ENCODE measurements at places on chromosomes 2 and 18. TPM values are rescaled to one million over a fixed set of nuclear protein-coding genes. Genes with fewer than 3 reads are reported as not detected.

- no peak overlapping the region for H3K4me3 ChIP-seq
- H3K27me3 ChIP-seq = no peaks in the 10 kb centered on the region
- no peaks in the 10 kb centered on the region for H3K36me3 ChIP-seq
Observed at GRCh38 chr2:220969348-220969747, 602.8 kb downstream of the EPHA4 start.

FBXO15 gene
- total RNA-seq = 0.60 TPM

AQP12A gene
- total RNA-seq = not detected

DNA sequence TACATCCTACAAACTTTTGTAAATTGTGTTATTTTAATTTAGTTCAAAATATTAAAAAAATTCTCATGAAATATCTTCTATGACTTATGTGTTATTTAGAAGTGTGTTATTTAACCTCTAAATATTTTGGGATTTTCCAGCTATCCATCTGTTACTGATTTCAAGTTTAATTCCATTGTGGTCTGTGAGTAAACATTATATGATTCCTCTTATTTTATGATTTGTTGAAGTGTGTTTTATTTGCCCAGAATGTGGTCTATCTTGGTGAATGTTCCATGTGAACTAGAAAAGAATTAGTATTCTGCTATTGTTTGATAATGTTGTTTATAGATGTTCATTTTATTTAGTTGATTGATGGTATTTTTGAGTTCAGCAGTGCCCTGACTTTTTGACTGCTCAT is 136.0 kb downstream of the ZNF804A start:
- no peaks in the 10 kb centered on the region for H3K27me3 ChIP-seq
- H3K27ac ChIP-seq = no peak overlapping the region

GRCh38 chr2:199480966-199481365 is 23.2 kb upstream of the SATB2 start:
- DNase-seq = no peak
- no peak overlapping the region for H3K4me3 ChIP-seq
- no peaks in the 10 kb centered on the region for H3K36me3 ChIP-seq
- H3K27ac ChIP-seq = no peak overlapping the region

- H3K27ac ChIP-seq = no peak overlapping the region
- DNase-seq = no peak
- no peaks in the 10 kb centered on the region for H3K4me1 ChIP-seq
Observed at GRCh38 chr2:210839450-210839849, 283.1 kb downstream of the CPS1 start.

- no peaks in the 10 kb centered on the region for H3K4me1 ChIP-seq
- H3K27ac ChIP-seq = no peak overlapping the region
- no peak overlapping the region for H3K4me3 ChIP-seq
- DNase-seq = no peak
- H3K27me3 ChIP-seq = no peaks in the 10 kb centered on the region
- H3K36me3 ChIP-seq = peaks cover 11% of the 10 kb centered on the region
Observed at GRCh38 chr2:30514134-30514847, 67.2 kb downstream of the LCLAT1 start.

GRCh38 chr2:140440815-140441214 is 1660.6 kb upstream of the NXPH2 start:
- no peaks in the 10 kb centered on the region for H3K4me1 ChIP-seq
- H3K36me3 ChIP-seq = no peaks in the 10 kb centered on the region
- no peak for DNase-seq
- H3K27ac ChIP-seq = no peak overlapping the region
- no peak overlapping the region for H3K4me3 ChIP-seq

- no peak for DNase-seq
- H3K27ac ChIP-seq = no peak overlapping the region
- no peak overlapping the region for H3K4me3 ChIP-seq
- no peaks in the 10 kb centered on the region for H3K27me3 ChIP-seq
Observed at GRCh38 chr2:233982421-233983121, 65.4 kb downstream of the TRPM8 start.

OSBPL6 gene
- 0.88 TPM for total RNA-seq

- peak overlapping the region; percentile 33 for H3K27ac ChIP-seq
- peaks cover 21% of the 10 kb centered on the region for H3K4me1 ChIP-seq
- no peak for DNase-seq
- no peak overlapping the region for H3K4me3 ChIP-seq
- H3K36me3 ChIP-seq = peaks cover 21% of the 10 kb centered on the region
- no peaks in the 10 kb centered on the region for H3K27me3 ChIP-seq
Observed at GRCh38 chr2:181252262-181253148, 204.7 kb upstream of the ITGA4 start.

- no peaks in the 10 kb centered on the region for H3K36me3 ChIP-seq
- H3K27me3 ChIP-seq = peaks cover 15% of the 10 kb centered on the region
- H3K4me3 ChIP-seq = no peak overlapping the region
- no peak overlapping the region for H3K27ac ChIP-seq
- no peaks in the 10 kb centered on the region for H3K4me1 ChIP-seq
Observed at GRCh38 chr2:236744281-236744705, 174.7 kb downstream of the ACKR3 start.

GRCh38 chr2:1837458-1837857 is 93.1 kb upstream of the PXDN start:
- DNase-seq = no peak
- no peak overlapping the region for H3K4me3 ChIP-seq
- no peaks in the 10 kb centered on the region for H3K36me3 ChIP-seq
- no peaks in the 10 kb centered on the region for H3K4me1 ChIP-seq

CNTNAP5 gene
- total RNA-seq = not detected

DNA sequence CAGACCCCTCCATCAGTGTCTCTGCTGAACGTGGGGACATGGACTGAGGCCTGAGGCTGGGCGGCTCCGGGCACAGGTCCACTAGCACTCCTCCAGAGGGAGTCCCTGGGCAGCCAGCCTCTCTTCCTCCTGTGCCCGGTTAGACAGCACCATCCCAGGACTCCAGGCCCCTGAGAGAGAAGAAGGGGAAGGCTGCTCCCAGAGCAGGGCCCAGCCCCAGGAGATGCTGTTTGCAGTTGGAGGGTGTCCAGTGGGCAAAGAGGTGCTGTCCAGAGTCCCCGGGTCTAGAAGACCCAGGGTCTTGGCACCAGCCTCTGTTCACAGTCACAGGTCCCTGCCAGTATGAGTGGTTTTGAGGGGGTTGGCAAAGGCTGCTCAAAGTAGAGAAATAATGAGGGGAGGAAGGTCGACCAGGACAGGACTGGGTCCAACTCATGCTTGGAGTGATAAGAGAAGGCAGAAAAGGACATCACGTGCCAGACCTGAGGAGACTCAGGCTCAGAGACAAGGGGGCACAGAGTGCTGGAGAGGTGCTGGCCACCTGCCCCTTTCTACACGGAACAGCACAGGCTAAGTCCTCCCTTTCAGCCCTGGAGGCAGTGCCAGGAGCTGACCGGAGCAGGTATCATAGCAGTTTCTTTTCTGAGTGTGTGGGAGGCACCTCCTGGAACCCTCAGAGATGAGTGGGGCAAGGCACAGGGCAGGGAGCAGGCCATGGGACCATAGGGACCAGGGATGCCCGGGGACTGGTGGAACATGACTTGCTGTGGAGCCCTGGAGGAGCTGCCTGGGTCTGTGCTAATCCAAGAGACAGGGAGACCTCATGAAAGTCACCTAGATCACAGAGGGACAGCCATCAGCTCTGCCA is 21.1 kb downstream of the CRACDL start:
- H3K27ac ChIP-seq = no peak overlapping the region
- H3K4me1 ChIP-seq = peaks cover 17% of the 10 kb centered on the region
- H3K4me3 ChIP-seq = no peak overlapping the region
- H3K36me3 ChIP-seq = no peaks in the 10 kb centered on the region

DNA sequence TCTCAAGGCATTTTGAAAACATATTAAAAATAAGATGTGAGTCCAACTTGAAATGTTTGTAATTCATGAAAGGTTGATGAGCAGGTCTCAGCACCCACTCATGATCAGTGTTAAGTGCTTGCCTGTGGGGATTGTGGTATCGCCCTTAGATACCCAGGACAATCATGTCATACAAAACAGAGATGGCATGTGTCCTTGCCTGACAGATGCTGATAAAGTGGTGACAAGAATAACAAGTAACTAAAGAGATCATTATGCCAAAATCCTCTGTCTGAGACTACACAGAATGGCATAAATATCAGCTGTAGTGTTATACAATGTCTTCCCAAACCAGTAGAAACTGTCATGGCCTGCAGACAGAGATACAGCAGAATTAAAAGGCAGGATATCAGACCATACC is 930.3 kb downstream of the SUCLG1 start:
- H3K36me3 ChIP-seq = no peaks in the 10 kb centered on the region
- H3K27ac ChIP-seq = no peak overlapping the region
- H3K27me3 ChIP-seq = no peaks in the 10 kb centered on the region
- no peak overlapping the region for H3K4me3 ChIP-seq
- DNase-seq = no peak

CD207 gene
- total RNA-seq = not detected

RFTN2 gene
- total RNA-seq = not detected

KCNG2 gene
- not detected for total RNA-seq

- H3K27ac ChIP-seq = no peak overlapping the region
- H3K4me3 ChIP-seq = no peak overlapping the region
- no peaks in the 10 kb centered on the region for H3K27me3 ChIP-seq
- no peak for DNase-seq
Observed at GRCh38 chr2:218727502-218728165, 17.0 kb downstream of the TTLL4 start.

Measured in activated CD4-positive, alpha-beta memory T cell treated with anti-CD3 and anti-CD28 coated beads, Interleukin-2, amount 10 ng/mL, durations not matched to agents 7 days and 5 days (primary cell).